Stimulated activated CD8-positive, alpha-beta memory T cell treated with anti-CD3 and anti-CD28 coated beads, Interleukin-12 subunit alpha, Interleukin-12 subunit beta, amount 100 ng/mL, for 4 hours (primary cell): ENCODE measurements at places on chromosomes 13 and 19.

- no peak for DNase-seq
Measured at GRCh38 chr19:2477732-2478191, 1.8 kb downstream of the GADD45B start.

- no peak for DNase-seq
Measured at GRCh38 chr13:46605825-46606554, 53.0 kb downstream of the LRCH1 start.

GRCh38 chr19:34430738-34431625, 2.8 kb downstream of the UBA2 start:
- DNase-seq: no peak

DNA sequence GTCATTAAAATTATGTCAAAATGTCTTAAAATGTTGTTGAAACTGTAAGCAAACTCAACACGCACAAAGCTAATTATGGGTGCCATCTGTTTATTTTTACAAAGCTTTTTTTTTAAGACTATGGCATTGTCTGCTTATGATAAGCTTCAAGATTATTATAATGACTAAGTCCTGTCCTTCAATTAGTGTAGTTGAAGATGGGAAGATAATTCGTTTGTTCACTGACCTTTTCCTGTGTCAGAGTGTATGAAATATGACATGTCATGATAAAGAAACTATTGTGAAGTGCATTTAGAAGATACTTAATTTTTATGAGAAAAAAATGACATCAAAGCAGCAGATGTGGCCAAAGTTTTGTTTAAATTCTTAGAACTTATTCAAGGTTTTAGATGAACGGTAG, 211.3 kb downstream of the PCCA start:
- DNase-seq: no peak

DNA sequence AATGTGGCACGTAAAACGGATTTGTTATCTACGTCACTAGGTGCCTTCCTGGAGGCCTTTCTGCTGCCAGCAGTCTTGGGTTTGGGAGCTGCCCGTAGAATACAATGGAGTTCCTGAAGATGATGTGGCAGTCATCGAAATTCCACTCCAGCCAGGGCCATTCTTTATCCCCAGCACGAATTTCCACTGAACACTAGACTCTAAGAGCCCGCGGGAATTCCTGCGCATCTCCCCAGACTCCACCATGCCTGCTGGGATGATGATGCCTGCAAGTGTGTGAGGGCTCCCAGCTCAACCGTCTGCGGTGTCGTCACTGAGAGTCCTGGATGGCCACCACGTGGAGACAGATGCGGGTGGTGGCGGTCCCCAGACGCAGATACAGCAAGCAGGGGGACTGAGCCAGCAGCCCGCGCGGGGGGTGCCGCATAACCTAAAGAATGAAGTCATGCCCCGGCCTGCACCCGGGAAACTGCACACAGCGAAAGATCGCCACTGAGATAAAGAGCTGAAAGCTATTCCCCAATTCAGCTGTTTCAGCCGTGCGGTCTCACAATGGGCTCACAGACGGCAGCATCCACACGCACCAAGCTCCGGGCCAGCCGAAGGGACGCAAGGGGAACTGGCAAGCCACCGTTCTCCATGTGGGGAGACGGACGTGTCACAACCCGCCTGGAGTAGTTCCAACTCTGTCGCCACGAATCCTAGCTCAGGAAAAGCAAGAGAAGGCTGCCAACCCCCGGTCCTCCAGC, 41.1 kb downstream of the COL4A1 start:
- no peak for DNase-seq

DNA sequence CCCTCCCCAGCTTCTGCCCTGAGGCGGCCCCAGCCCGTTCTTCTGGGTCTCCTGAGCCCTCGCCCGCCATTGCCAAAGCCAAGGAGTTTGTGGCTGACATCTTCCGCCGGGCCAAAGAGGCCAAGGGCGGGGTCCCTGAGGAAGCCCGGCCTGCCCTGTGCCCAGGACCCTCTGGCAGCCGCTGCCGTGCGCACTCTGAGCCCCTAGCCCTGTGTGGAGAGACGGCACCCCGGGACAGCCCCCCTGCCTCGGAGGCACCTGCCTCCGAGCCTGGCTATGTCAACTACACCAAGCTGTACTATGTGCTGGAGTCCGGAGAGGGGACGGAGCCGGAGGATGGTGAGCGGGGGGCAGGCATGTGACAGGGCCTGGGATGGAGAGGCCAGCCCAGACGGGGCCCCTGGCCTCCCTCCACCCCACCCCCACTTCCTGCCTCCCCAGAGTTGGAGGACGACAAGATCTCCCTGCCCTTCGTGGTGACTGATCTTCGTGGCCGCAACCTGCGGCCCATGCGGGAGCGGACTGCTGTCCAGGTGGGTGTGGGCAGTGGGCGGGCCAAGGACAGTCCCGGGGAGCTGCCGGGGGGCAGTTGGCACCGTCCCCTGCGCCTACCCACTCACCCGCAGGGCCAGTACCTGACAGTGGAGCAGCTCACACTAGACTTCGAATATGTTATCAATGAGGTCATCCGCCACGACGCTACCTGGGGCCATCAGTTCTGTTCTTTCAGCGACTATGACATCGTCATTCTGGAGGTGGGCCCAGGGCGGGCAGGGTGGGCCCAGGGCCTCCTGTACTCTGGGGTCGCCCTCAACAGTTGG, 7.0 kb downstream of the DCAF15 start:
- no peak for DNase-seq

DNA sequence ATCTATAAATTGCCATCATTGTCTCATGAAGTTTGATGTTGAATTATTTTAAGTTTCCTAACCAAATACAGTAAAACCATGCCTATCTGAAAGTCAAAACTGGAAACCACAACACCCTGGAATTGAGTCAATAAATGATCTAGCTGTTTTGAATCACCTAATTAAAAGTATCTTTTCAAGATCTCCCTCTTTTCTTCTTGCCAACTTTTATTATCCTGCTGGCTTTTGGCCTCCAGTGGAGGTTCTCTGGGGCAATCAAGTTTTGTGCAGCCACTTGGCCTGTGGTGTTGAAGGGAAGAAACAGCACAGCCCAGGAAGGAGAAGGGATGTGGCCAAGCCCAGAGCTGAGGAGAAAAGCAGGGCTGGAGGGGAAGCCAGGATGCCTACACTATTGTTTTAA, 255.4 kb downstream of the COG6 start:
- DNase-seq: no peak

DNA sequence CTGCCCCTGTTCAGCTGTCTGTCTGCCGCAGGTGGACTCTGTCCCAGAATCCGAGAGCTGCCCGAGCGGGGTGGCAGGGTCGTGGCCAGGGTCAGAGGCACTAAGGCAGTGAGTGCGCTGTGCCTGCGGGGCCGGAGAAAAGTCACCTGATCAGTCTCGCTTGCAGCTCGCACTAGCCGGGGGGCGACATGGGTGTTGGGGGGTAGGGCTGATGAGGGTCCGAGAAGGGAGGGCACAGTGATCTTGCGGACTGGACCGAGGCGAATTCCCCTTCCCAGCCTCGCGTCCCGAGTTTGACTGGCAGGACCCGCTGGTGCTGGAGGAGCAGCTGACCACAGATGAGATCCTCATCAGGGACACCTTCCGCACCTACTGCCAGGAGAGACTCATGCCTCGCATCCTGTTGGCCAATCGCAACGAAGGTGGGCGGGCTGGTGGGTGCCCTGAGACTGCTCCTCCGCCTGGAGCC, 627 bp downstream of the GCDH start:
- no peak for DNase-seq

DNA sequence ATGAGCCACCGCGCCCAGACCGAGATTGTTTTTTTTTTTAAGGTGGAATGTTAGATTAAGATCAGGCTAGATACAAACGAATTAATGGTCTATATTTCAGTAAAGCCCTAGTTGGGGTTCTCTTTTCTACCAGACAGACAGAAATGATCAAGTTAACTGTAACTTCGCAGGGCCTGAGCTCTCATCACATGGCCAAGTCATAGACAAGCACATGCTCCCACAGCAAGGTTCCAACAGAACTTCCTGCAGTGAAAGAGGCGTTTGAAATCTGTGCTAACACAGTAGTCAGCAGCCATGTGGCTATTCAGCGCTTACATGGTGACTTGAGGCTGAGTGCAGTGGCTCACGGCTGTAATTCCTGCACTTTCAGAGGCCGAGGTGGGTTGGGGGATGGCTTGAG, 34.7 kb upstream of the SEMA6B start:
- no peak for DNase-seq

- DNase-seq: no peak
Measured at GRCh38 chr19:678791-679388, 2.7 kb downstream of the FSTL3 start.

- DNase-seq: peak; percentile 77
Measured at GRCh38 chr19:51441410-51442390, 16.6 kb downstream of the SIGLEC8 start.

- DNase-seq: no peak
Measured at GRCh38 chr13:107450931-107451330, 764.4 kb downstream of the LIG4 start.

DNA sequence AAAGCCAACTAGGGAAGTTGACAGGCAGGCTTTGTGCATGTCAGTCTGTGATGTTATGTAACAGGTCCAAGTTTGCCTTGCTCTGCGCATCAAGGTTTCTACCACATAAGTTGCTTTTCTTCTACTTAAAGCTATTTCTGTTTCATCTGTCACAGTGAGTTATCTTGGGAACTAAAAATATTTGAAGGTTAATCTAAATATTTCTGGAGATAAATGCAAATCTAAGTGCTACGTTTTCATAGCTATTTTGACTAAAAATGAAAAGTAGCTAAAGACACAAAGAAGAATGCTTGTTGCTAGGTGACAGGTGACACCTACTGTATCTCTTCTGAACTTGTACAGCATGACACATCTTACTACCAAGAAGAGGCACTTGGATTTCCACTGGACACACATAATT, 135.6 kb downstream of the KLF12 start:
- no peak for DNase-seq

GRCh38 chr19:52993342-52994178, 20.2 kb upstream of the ERVV-1 start:
- DNase-seq: peak; percentile 54

DNA sequence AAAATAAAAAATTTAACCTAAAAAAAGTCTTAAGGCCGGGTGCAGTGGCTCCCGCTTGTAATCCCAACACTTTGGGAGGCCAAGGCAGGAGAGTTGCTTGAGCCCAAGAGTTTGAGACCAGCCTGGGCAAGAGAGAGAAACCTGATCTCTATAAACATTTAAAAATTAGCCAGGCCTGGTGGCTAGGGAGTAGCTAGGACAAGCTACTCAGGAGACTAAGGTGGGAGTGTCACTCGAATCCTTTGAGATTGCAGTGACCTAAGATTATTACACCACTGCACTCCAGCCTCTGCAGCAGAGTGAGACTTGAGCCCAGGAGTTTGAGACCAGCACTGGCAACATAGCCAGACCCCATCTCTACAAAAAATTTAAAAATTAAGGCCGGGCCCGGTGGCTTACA, 1.1 kb downstream of the CCDC97 start:
- DNase-seq: no peak
